ENCODE measurements at places on chromosomes 1 and 21. TPM values are rescaled to one million over a fixed set of nuclear protein-coding genes. Genes with fewer than 3 reads are reported as not detected.
A peak's percentile ranks its signal among the peaks of the same experiment; 100 is the strongest.

DNA sequence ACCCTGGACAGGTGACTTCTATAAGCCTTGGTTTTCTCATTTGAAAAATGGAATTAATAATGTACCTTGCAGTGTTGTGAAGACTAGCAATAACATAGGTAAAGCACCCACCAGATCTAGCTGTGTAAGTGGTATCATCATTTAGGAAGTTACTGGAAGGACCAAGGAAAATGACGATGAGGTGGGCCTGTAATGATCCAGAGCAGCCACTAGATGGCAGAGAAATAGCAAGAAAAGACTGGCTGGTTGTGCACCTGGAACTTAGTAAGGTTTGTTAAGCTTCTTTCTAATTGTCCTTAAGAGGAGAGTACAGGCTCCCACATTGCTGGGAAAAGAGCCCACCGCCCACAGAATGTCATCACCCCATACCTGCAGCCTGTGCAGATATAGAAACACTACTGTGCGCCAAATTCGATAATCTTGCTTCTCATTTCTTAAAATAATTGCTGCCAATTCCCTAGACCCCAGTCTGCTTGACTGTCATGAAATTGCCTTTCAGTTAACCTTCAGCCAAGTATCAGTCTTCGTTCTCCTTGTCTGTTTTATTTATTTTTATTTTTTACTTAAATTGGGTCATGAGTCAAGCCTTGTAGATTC lies 37.2 kb downstream of the WNT4 start:
- H3K36me3 ChIP-seq = no peaks in the 10 kb centered on the region
- DNase-seq = peak; percentile 62
- H3K4me1 ChIP-seq = no peaks in the 10 kb centered on the region
- no peaks in the 10 kb centered on the region for H3K27me3 ChIP-seq

GRCh38 chr1:55150880-55151588 lies 64.1 kb downstream of the USP24 start:
- H3K4me1 ChIP-seq = no peaks in the 10 kb centered on the region
- DNase-seq = no peak
- H3K4me3 ChIP-seq = no peak overlapping the region
- H3K27ac ChIP-seq = no peak overlapping the region

SHISA4 gene
- 2.6 TPM for total RNA-seq

- H3K4me3 ChIP-seq = no peak overlapping the region
- no peak overlapping the region for H3K27ac ChIP-seq
These were observed 30.4 kb upstream of the RNF2 start for GRCh38 chr1:185014941-185015340.

DNA sequence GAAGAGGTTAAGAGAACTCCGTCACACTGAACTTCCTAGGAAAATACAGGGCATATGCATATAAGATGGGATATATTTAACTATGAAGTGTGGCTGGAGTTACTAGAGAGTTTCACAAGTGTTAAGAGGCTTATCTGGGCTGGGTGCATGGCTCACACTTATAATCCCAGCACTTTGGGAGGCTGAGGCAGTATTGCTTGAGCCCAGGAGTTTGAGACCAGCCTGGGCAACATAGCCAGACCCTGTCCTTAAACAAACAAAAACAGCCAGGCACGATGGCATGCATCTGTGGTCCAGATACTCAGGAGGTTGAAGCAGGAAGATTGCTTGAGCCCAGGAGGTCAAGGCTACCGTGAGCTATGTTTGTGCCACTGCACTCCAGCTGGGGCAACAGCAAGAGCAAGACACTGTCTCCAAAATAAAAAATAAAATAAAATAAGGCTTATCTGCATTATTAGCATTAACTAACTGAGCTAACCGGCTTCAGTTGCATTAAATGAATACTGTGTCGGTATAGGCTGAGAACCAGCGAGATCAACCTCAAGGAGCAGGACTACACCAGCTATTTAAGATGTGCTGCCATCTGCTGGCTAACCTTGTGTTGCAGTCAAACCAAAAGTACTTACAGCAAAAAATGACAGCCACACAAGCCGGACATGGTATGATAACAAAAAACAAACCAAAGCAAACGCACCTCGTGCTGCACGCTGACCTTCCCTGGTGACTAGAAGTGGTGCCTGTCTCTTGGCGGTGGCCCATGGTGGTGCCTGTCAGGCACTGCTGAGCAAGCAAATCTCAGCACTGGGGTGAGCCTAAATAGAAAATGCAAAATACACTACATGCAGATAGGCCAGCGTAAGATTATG lies 19.7 kb upstream of the RBBP5 start:
- DNase-seq = peak; percentile 82
- H3K4me3 ChIP-seq = no peak overlapping the region
- no peak overlapping the region for H3K27ac ChIP-seq
- H3K4me1 ChIP-seq = no peaks in the 10 kb centered on the region
- H3K27me3 ChIP-seq = no peaks in the 10 kb centered on the region
- H3K36me3 ChIP-seq = no peaks in the 10 kb centered on the region

CELA3B gene
- total RNA-seq = not detected

FNDC5 gene
- total RNA-seq = 1.3 TPM

DNA sequence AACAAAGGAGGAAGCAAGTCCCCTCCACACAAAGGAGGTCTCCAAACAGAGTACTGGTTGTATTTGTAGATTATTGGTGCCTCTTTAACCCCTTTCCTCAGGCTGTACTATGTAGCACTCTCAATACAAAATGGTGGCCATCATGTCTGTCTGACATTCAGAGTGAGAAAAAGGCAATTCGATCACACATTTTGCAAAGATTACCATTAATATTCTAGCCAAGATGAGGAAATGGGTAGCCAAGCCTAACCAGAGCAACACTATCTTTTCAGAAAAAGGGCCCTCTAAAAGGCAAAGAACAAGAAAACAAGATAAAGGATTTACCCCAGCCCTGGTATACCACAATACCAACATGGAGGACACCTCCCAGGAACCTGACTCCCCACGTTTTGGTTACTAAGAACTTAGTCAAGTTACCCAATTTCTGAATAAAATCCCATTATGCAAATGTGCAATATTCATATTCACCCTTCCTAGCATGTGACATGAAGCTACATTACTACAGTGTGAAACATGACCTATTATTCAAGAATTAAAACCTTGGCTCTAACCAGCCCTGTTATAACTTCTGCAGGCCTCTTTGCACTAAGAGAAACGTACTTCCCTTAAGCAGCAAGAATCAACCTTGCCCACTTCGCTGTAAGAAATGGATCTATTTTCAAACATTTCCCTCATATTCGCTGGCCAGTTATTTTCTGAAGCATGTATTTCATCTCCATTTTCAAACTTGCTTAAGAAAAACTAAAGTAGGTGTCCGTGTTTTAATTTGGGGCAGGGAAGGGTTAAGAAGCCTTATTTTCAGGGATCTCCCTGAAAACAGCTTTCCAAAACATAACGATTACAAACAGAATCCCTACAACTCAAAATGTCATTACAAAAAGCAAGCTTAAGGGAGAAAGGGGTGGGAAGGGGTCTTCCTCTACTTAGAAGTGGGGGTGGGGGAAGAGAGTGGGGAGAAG lies 2.1 kb downstream of the KDM5B start:
- H3K27ac ChIP-seq = peak overlapping the region; percentile 89
- peaks cover 34% of the 10 kb centered on the region for H3K4me1 ChIP-seq
- H3K4me3 ChIP-seq = peak overlapping the region; percentile 96
- no peaks in the 10 kb centered on the region for H3K27me3 ChIP-seq
